Hypothalamus (tissue), 51 donors: ENCODE measurements at places on chromosomes 2 and 18.

GRCh38 chr18:64180171-64180570 is 31.3 kb upstream of the LINC00305 start:
- no peak for DNase-seq

GRCh38 chr2:73385123-73385503 is 523 bp upstream of the ALMS1 start:
- no peak for DNase-seq

- no peak for DNase-seq
Measured at GRCh38 chr2:227761740-227762476, 16.2 kb downstream of the SCYGR8 start.

- DNase-seq: no peak
Measured at GRCh38 chr2:200223205-200223784, 83.2 kb upstream of the SPATS2L start.

- DNase-seq: no peak
Measured at GRCh38 chr2:55780697-55781096, 87.1 kb upstream of the PNPT1 start.

- no peak for DNase-seq
Measured at GRCh38 chr2:24088821-24089359, 4.3 kb upstream of the TP53I3 start.

DNA sequence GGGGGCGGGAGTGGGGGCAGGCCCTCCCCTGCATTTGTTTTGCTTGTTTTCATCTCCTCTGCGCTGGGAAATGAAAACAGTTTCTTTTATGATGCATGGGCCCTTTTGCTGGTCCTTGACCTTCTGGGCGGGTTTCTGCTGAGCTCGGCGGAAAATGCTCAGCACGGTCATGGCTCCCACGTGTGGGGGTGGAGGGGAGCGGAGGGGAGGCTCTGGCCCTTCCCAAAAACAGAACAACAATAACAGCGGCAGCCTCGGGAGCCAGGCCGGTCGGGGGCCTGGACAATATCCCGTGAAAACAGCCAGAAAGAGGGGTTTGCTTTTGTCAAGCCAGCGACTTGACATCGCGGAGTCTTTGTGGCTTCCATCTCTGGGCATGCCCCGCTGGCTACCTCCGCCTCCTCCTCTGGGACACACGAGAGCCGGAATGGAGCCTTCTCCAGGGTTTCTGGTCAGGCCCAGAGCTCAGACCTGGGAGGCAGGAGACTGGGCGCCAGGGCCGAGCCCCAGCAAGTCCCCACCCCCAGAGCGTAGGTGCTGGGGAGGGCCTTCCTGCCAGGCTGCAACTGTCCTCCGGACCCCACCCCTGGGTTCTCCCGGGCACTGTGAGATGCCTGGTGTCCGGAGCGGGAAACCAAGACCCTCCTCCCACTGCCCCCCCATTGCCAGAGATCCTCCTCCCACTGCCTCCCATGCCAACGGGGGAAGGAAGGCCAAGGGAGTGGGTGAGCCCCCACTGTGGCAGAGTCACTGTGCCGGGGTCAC is 35.9 kb upstream of the SNED1 start:
- DNase-seq: no peak

DNA sequence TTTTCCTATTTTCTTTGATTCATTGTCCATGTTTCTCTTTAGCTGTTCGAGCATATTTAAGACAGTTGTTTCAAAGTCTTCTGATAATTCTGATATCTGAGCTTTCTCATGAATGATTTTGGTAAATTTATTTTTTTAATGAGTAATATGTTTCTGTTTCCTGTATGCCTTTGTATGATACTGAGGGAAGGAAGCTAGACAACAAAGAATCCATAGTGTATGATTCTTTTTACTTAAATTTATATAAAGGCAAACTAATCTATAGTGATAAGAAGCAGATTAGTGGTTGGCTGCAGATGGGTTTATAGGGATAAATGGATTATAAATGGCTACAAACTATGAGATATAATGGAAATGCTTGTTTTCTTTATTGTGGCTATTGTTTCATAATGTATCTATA is 352.7 kb upstream of the CDH2 start:
- DNase-seq: no peak

DNA sequence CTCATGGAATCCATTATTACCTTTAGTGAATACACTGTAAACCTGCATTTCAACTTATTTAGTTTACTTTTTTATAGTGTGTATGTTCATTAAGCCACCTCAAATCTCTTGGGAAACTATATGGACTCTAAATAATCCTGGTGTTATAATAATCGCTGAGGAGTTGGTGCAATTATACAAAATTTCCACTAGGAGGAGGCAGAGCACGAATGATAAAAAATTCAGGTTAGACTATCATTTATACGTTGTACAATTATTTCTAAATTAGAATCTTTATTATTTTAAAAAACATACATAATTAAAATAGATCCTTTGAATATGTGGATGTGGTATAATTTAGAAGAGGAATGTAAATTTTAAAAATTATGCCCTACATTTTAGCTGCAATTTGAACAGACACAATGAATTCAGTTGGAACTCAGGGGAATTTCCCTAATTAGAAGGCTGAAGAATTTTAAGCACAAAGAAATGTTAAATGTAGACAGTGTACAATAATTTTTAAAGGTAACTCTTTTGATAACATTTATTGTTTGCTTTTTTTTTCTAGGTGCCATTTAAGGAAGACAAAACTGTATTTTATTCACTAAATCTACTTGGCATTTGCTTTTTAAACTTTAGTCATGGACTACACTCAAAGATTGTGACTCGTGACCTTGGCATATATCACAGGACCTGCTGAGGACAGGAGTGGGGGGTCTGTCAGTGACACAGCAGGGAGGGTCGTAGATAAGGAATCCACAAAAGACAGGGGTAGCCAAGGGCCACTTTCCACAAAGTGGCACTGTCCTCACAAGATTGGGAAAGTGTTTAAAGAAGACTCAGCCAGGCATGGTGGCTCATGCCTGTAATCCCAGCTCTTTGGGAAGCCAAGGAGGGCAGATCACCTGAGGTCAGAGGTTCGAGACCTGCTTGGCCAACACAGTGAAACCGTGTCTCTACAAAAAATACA is 45.5 kb downstream of the RAB12 start:
- no peak for DNase-seq

- no peak for DNase-seq
Measured at GRCh38 chr18:9418047-9418690, 57.1 kb upstream of the RALBP1 start.

DNA sequence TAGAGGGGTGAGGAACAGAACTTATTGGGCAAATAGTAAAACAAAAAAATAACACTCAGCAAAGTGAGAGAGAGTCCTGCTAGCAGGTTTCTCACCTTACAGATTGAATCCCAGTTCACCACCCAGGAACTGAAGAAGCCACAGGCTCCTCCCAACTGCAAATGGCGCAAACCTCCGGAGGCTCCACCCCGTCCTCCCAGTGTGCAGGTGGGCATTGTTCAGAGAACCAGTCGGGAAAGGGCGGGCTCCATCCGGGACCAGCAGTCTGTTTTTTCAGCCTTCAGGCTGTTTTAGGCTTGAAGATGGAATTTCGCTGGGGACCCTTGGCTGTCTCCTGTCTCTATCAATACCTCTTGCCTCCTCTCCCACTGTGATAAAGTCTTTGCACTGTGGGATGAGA is 317.5 kb downstream of the PARD3B start:
- DNase-seq: no peak

DNA sequence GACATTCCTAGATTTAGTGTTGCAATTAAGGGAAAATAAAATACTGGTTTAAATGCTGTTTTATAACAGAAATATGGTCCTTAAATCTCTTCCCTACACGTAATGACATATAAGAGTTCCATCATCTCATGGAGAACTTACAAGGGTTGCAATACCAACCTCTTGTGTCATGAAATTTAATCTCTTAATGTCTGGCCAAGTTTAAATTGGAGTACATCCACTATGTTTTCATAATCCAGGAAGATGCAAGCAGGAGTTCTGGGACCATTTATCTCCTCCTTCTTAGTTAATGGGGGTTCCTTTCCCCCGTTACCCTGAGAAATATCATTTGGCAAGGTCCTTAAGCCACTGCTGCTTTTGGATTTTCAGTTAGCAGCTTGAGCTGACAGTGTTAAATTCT is 126.0 kb upstream of the ACVR2A start:
- DNase-seq: no peak

GRCh38 chr2:109030870-109031475 is 42.0 kb upstream of the EDAR start:
- no peak for DNase-seq

GRCh38 chr2:240250985-240251847 is 110.8 kb upstream of the OTOS start:
- DNase-seq: peak; percentile 89

DNA sequence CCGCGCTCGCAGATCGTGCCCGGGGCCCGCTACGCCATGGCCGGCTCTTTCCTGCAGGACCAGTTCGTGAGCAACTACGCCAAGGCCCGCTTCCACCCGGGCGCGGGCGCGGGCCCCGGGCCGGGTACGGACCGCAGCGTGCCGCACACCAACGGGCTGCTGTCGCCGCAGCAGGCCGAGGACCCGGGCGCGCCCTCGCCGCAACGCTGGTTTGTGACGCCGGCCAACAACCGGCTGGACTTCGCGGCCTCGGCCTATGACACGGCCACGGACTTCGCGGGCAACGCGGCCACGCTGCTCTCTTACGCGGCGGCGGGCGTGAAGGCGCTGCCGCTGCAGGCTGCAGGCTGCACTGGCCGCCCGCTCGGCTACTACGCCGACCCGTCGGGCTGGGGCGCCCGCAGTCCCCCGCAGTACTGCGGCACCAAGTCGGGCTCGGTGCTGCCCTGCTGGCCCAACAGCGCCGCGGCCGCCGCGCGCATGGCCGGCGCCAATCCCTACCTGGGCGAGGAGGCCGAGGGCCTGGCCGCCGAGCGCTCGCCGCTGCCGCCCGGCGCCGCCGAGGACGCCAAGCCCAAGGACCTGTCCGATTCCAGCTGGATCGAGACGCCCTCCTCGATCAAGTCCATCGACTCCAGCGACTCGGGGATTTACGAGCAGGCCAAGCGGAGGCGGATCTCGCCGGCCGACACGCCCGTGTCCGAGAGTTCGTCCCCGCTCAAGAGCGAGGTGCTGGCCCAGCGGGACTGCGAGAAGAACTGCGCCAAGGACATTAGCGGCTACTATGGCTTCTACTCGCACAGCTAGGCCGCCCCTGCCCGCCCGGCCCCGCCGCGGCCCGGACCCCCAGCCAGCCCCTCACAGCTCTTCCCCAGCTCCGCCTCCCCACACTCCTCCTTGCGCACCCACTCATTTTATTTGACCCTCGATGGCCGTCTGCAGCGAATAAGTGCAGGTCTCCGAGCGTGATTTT is 7.6 kb downstream of the TBR1 start:
- no peak for DNase-seq

- no peak for DNase-seq
Measured at GRCh38 chr2:190810981-190811587, 69.5 kb upstream of the GLS start.

DNA sequence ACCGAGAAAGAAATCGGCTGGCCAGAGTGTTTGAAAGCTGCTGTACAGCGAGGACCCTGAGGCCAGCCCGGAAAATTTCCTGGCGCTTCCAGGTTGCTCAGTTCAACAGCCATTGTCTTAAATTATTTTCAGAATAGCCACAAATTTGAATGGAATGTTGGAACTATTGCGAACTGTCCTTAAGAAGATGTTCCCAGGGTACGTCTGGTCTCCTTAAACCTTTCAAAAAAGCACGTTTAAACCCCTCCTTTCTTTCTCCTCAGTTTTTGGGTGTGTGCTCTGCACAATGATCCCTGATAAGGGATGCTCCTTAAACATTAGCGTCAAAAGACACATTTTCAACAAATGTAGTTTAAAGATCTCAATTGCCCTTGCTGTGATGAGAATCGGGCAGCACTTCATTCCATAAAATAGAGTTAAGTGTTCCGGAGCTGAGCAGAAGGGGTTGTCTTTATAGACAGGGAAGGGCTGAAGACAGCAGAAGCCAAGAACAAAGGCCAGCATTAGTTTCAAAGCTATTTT is 14.5 kb upstream of the LPIN2 start:
- no peak for DNase-seq
